ENCODE measurements at places on chromosomes 5 and 9. TPM values are rescaled to one million over a fixed set of nuclear protein-coding genes. Genes with fewer than 3 reads are reported as not detected.

Gene RECK
- total RNA-seq, result 19.3 TPM

Gene ROPN1L
- total RNA-seq, result not detected

Gene RETREG1
- 21.1 TPM for total RNA-seq

Gene DMRT3
- total RNA-seq, result not detected

Gene SURF1
- total RNA-seq, result 43.7 TPM

Gene GFI1B
- total RNA-seq, result not detected

Gene PDE6A
- not detected for total RNA-seq

Data from stomach (tissue), 19 donors.